Right renal cortex interstitium (tissue), 3 donors: ENCODE measurements at places on chromosomes 3 and 15.
A peak's percentile ranks its signal among the peaks of the same experiment; 100 is the strongest.

DNA sequence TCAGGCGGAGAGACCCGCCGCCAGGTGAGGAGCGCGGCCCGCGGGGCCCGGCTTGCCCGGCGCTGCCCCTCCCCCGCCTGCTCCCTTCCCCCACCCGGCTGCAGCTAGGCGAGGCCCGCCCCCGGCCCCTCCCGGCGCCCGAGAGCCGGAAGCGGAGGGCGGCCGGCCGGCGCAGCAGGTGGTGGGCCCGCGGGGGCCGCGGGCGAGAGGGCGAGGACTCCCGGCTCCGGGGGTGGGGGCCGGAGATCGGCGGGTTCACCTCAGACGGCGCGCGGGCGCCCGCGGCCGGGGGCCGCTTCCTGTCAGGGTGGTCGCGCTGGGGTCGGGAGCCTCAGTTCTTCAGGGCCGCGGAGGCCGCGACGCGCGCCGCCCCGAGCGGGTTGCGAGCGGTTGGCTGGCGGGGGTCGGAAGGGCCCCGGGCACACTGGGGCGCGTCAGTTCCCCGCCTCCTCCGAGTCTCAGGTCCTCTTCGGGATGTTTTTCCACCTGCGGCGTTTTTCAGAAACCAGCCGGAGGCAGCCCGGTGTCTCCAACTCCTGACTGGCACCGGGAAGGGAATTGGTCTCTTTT is 395 bp downstream of the ZFAND6 start:
- peak; percentile 23 for DNase-seq

- no peak for DNase-seq
These were observed 1.4 kb downstream of the GYG1 start for GRCh38 chr3:148992635-148993255.

DNA sequence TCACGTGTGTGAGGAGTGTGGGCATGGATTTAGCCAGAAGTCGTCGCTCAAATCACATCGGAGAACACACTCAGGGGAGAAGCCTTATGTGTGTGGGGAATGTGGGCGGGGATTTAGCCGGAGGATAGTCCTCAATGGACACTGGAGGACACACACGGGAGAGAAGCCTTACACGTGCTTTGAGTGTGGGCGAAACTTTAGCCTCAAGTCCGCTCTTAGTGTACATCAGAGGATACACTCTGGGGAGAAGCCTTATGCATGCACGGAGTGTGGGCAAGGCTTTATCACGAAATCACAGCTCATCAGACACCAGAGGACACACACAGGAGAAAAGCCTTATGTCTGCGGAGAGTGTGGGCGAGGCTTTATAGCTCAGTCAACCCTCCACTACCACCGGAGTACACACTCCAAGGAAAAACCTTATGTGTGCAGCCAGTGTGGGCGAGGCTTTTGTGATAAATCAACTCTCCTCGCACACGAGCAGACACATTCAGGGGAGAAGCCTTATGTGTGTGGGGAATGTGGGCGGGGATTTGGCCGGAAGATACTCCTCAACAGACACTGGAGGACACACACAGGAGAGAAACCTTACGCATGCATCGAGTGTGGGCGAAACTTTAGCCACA is 28.1 kb downstream of the ZNF589 start:
- no peak for DNase-seq

GRCh38 chr3:184186902-184187207 is 856 bp downstream of the ABCF3 start:
- no peak for DNase-seq

DNA sequence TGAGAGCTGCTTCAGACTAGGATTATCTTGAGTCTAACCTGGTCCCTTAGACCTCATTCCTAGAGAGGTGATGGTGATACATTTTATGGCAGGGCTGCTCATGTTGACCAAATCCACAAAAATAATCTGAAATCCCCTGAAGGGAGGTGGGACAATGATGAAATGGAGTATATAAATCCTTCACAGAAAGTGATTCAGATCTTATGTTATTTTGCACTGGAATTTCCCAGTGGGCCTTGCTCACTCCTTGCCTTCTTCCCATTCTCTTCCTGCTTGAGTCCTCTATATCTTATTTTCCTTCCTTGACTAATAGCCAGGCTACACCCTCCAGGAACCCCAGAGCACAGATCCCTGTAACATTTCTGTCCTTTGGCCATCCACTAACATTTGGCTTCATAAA is 10.4 kb upstream of the TMEM202 start:
- DNase-seq: no peak

- peak; percentile 43 for DNase-seq
These were observed 41.4 kb upstream of the UMPS start for GRCh38 chr3:124688581-124689454.

- no peak for DNase-seq
These were observed 15.9 kb downstream of the ABTB1 start for GRCh38 chr3:127688416-127689265.

- no peak for DNase-seq
These were observed 62.5 kb downstream of the MYO5A start for GRCh38 chr15:52466134-52466701.

- no peak for DNase-seq
These were observed 34.4 kb downstream of the PAQR9 start for GRCh38 chr3:142929109-142929508.

GRCh38 chr3:43173949-43174348 is 68.1 kb upstream of the POMGNT2 start:
- DNase-seq: no peak

- DNase-seq: no peak
These were observed 37.3 kb downstream of the BSN start for GRCh38 chr3:49591615-49592014.

DNA sequence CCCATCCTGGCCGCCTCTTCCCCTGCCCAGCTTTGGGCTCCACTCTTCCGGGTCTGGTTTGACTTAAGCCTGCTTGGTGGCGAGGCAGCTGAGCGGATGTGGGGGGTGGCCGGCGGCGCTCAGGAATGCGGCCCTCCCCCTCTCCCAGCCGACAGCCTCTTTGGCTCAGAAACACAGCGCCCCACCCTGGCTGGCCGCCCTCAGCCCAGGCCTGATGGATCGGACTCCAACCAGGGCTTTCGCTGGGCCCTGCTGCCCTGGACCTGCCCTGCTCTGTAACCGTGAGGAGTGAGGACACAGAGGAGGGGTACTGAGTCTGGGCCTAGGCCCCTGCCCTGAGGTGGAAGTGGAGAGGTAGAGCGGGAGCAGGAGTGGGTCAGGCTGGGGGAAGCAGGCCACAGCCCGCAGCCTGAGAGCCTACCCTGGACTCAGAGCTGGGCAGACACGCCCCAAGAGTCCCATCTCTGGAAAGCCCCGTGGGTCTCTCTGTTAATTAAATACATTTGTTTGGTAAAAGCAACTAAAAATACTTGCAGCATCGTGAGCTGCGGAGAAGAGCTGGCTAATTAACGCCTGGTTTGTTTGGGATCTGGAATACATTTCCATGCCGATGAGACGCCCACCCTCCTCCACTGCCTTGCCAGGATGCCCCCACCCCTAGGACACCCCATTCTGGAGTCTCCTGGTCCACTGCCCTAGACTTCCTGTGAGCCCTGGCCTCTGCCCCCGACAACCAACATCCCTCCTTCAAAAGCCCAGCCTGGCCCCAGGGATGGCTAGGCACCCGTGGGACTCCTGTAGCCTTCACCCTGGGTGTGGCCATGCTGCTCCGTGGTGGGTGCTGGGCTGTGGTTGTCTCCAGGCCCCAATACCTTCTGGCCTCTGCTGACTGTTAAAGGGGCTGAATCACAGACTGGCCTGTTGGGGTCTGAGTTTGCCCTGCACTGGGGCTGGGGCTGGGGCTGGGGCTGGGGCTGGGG is 19.6 kb downstream of the PLXNA1 start:
- DNase-seq: peak; percentile 65

- no peak for DNase-seq
These were observed 1025.4 kb downstream of the SQOR start for GRCh38 chr15:46660096-46660842.
